Ammon's horn (tissue), 1 donor: ENCODE measurements at places on chromosomes 2 and 18.
A peak's percentile ranks its signal among the peaks of the same experiment; 100 is the strongest.

DNA sequence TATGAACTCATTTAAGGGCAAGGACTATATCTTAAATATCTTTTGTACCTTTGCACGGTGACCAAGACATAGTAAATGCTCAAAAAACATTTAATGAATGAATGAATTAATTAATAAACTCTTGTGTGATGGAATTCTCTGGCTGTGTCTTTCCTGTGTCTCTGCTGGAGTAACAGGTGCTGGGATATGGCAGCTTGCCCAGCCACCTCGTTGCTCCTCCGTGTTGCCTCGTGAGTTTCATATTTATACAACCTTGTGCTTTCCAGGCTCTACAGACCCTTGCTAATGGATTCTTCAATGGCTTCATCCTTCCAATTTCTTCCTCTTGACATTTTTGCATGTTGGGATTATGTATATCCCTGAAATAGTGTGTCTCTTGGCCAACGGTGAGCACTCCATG, 30.4 kb downstream of the CTAGE1 start:
- no peak for DNase-seq

GRCh38 chr2:85175369-85176299, 42.4 kb downstream of the TCF7L1 start:
- no peak for DNase-seq

GRCh38 chr2:231159306-231159705, 34.5 kb upstream of the HTR2B start:
- DNase-seq: no peak

DNA sequence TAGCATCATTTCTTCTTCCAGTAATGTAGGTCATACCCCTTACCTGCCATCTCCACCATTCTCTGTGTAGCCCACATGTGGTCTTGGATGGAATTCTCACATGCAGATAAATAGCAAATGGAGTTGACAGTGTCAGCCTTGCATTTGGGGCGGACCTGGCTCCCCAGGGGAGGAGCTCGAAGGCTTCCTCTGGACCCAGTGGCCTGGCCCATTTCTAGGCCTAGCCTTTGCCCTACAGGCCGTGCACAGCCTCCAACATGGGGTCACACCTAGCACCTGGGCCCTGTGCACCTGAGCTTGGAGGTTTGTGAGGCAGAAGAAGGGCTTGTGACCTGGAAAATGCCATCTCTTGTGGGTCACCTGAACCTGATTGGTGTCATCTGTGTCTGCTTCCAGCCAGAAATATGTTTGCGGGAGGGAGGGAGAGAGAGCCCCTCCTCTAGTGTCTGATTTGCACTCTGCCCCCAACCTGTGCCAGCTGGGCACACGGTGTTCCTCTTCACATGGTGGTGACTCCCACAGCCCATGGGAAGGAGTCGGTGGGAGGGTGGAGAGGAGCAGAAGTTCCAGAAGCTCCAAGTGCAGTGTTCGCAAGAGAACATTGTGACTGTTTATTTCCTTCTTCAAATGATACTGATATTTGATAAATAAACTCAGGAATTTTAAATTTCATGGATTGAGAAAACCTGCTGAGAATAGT, 33.0 kb downstream of the ITGB1BP1 start:
- no peak for DNase-seq

GRCh38 chr2:143533846-143534245, 404.6 kb downstream of the ARHGAP15 start:
- DNase-seq: no peak

DNA sequence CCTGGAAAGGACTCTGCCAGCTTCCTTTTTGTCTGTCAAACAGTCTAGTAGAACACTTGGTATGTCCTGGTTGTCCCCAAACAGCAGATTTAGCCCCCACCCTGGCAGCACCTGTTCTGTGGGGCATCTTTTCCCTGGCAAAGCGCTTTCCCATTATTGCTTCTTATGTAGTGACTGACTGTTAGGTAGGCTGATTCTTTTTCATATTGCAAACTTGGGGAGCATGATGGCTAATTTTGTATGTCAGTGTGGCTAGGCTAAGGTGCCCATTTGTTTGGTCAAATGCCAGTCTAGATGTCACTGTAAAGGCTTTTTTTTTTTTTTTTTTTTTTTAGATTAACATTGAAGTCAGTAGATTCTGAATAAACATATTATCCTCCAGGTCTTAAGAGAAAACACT, 140.2 kb downstream of the MYCN start:
- DNase-seq: no peak

- DNase-seq: peak; percentile 11
Observed at GRCh38 chr2:73359915-73360697, 25.5 kb upstream of the ALMS1 start.

GRCh38 chr2:37337620-37338280, 6.7 kb upstream of the QPCT start:
- DNase-seq: no peak

- no peak for DNase-seq
Observed at GRCh38 chr2:160893581-160893980, 266.6 kb upstream of the TANK start.

GRCh38 chr18:27582760-27583412, 397.8 kb upstream of the CHST9 start:
- no peak for DNase-seq

GRCh38 chr2:28036307-28036706, 145.8 kb downstream of the BABAM2 start:
- DNase-seq: no peak

- no peak for DNase-seq
Observed at GRCh38 chr2:203594541-203594940, 59.4 kb upstream of the RAPH1 start.

DNA sequence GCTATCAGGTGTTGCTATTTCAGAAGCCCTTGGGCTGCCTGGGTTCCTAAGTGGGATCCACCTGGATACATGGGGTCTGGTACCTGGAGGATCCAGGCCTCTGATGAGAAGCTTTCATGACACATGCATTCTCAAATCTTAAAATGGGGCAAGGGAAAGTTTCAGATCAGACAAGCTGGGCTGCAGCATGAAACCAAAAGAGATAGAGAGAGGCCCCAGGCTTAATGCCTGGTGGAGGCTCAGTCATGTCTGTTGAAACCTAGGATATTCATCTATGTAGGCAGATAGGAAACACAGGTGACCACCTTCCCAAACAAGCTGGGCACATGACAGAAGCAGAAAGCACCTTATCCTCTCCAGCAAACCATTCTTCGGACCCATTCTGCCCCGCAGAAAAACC, 18.8 kb upstream of the PLB1 start:
- no peak for DNase-seq

- DNase-seq: peak; percentile 63
Observed at GRCh38 chr2:169131587-169132512, 62.5 kb downstream of the DHRS9 start.

- no peak for DNase-seq
Observed at GRCh38 chr2:25340181-25340921, 1.4 kb downstream of the DNMT3A start.

- DNase-seq: no peak
Observed at GRCh38 chr2:62287899-62288880, 92.3 kb downstream of the B3GNT2 start.

DNA sequence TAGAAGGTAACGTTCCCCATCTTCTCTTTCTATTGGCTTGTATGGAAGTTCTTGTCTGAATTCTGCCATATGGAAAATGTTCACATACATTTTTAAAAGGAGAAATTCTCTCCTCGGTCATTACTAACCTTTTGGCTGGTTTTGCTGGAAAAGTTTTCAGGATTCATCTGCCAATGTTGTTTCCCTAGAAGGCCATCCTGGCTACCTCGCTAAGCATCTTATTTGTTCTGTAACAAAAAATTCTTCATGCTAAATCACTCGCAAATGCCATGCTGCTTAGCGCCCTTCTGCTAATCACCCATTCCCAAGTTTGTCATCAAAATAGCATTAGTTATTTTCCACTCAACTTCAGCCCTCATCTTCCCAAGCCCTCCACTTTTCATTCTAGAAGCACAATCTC, 262.0 kb downstream of the SLC8A1 start:
- DNase-seq: no peak

DNA sequence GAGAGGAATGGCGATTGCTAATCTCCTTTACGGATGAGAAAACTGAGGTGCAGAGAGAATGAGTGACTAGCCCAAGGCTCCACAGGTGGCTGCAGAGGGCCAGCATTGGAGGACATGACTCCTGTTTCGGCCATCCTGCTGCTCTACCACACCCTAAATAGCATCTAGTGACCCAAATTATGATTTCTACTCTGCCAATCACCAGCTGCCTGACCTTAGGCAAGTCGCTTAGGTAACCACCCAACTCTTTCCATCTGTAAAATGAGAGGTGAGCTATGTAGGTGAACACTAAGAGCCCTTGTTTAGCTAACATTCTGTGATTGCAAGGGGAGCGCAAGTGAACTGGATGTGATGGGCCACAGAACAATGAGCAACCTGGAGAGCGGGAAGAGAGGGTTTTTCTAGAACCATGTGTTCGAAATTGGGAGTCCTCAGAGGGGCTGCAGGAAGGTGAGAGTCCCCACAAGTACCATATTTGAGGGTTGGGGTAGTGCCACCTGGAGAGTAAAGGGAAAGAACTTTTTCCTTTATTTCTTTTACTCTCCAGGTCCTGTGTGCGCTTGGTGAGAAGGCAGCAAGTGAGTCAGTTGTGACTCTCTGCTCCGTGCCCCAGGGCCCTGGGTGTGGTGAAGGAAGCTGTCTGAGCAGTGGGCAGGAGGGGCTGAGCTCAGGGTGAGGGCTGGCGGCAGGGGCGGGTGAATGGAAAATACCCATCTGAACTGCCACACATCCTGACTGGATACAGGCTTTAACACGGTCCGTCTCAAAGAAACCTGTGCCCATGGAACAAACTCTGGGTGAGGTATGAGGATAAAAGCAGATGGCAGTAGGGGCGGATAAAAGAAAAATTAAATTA, 2.4 kb downstream of the CYP27C1 start:
- no peak for DNase-seq

DNA sequence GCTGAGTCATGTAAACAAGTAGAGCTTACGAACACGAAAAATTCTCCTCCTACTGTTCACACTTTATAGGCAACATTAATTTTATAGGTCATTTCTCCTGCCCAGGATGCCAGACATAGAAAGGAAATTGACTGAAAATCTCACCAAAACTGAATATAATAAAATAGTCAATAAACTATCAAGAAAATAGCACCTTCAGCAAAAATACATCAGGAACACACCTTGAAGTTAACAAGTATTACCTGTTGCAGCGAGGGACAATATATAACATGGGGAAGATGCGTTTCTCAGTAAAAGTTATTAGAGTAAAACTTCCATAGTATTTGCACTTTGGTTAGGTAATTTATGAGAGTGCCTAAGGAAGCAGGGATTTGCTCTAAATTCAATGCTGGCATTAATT, 344.6 kb downstream of the KCNJ3 start:
- no peak for DNase-seq

DNA sequence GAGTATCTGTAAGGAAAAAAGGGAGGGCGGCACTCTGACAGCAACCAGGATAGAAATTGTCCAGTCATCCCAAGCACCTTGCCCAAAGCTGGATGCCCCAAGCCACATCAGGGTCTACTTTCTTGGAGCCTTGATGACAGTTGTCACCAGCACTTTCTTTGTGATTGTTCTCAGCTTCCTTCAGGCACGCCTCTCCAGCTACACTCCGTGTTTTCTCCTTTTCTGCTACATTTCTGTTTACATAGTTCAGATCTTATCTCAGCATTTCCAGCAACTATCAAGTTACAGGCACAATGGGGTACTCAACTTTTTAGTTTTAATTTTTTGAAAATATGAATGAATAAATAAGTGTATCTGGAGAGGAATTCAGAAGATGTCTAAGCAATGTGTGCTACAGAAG, 115.3 kb upstream of the CELF4 start:
- DNase-seq: no peak

- DNase-seq: peak; percentile 66
Observed at GRCh38 chr18:43789234-43790000, 512.1 kb upstream of the SYT4 start.

GRCh38 chr2:26606847-26607190, 34.3 kb downstream of the CIB4 start:
- DNase-seq: no peak

- no peak for DNase-seq
Observed at GRCh38 chr18:24482821-24483220, 22.4 kb downstream of the HRH4 start.

DNA sequence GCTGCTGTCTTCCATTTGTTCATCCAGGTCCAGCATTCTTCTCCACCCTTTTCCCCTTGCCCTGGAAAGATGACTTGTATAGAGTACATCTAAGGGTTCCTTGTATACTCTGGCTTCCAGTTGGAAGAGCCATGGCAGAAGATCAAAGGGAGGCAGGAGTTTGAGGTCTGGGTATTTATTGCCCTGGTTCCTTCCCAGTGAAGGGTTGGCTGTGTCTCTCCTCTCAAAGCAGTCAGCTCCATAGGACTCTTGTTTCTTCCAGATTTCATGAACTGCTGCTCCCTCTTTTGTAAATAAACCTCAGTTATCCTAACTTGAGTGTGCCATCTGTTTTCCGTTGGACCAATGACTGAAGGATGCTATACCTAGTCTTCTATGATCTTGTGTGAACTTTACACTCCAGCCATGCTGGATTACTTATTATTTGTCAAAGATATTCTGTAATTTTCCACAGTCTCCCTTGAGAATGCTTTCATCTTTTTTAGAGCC, 6.4 kb downstream of the BBS5 start:
- DNase-seq: no peak

DNA sequence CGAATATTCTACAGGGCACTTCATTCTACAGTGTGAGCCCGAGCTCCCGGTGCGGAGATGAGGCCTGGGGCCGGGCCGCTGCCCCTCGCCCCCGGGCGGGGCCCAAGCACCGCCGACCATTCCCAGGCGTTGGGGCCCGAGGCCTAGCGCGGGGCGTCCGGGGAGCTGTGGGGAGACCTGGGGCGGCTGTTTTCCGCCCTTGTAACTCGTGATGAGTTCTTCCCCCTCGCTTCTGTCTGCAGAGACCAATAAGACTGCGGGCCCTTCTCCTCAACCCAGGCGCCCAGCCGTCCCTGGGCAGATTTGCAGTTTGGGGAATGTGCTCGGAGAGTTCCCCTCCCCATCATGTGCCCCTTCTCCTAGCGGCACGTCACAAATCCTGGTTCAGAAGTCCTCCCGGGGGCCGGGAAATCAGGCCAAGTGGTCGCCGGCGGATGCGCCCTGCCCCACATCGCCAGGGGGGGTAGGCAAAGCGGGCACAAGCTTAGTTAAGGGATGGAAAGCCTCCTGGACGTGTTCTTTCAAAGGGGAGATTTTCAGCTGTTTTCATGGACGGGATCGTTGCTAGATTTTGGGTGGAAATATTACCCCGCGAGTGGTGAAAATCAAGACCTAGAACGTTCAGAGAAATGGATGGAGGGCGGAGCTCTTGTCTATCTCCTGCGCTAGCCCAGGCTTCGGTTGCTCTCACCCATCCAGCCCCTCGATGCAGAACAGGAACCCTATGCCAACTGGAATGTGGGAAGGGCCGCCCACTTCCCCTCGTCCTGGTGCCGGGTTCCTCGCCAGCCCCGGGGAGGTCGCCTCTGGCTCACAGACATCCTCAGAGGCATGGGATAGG, 18.8 kb upstream of the HAAO start:
- DNase-seq: peak; percentile 73

GRCh38 chr2:64081046-64081445, 61.8 kb upstream of the VPS54 start:
- DNase-seq: no peak
